ENCODE measurements at places on chromosomes 13 and 19.

GRCh38 chr13:29196409-29197074 lies 376.4 kb downstream of the MTUS2 start:
- no peak for DNase-seq

DNA sequence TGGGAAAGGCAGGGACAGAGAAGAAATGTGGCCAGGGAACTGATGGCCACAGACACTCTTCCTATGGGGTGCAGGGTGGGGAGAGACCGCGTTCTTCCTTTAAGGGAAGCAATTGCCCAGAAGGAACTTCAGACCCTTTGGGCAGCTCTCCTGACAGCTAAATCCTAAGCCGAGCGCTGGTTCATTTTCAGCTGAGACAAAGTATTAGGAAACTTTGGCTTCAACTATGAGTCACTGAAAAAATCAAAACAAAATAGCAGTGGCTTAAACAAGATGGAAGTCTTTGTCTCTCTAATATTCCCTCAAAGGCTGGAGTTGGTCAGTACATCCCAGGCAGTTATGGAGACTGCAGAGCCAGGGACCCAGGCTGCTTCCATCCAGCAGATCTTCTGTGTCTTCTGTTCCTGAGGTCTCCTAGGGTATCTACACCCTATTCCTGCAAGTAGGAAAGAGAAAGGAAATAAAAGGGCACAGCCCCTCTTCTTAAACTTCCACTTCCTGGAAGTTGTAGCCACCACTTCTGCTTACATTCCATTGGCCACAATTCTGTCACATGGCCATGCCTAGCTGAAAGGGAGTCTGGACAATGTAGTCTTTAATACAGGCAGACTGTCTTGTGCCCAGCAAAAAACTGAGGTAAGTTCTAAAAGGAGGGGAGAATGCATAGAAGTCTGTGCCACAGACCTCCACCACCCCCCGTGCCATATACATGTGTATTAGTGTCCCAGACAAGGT lies 163.5 kb downstream of the KATNAL1 start:
- no peak for DNase-seq

DNA sequence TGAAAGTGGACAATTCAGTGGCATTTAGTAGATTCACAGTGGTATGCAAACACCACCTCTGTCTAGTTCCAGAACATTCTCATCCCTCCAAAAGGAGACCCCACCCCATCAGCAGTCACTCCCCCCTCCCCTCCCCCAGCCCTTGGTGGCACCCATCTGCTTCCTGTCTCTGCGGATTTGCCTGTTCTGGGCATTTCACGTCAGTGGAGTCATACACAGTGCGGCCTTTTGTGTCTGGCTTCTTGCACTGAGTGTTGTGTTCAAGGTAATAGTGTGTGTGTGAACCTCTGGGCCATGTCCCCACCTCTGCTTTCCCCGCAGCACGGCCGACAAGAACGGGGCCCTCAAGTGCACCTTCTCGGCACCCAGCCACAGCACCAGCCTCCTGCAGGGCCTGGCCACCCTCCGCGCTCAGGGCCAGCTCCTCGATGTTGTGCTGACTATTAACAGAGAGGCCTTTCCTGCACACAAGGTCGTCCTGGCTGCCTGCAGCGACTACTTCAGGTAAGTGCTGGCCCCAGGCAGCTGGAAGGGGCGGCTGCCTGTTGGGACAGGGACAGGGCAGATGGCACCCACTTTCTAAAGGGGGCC lies 19.4 kb upstream of the CRTC1 start:
- no peak for DNase-seq

DNA sequence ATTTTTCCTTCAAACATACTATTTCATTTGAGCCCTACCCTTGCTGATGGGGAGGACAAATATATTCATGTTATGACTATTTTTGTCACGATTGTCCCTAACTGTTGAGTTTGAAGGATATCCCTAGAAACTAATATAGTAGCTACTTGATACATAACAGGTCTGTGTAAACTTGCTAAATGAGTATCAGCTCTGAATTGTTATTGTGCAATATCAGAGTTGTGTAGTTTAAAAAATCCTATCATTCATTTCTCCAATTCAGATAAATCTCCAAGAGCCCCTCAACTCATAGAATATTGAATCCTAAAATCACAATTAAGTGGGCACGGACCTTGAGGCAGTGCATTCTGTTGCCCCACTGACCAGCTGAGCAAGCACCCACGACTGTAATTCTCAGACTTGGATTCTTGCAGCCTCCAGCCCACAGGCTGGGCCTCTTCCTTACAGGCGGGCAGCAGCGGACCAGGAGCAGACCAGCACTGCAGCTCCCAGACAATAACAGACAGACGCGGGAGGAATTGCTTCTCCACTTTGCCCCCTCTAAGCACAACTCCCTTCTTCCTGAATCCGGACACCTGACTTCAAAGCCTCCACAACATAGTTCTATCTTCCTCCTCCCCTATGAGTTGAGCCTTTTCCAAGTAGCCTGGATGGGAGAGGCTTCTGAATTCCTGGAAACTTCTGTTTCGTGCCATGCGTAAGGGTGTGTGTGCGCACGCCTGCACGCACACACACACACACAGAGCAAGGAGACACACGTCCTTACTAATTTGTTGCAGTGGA lies 337.6 kb upstream of the ARGLU1 start:
- no peak for DNase-seq

GRCh38 chr19:41144403-41144802 lies 30.2 kb downstream of the CYP2F1 start:
- DNase-seq: peak; percentile 81
